ENCODE measurements at places on chromosomes 12 and 14.

- ATAC-seq: no peak
Measured at GRCh38 chr14:100582496-100583165, 4.6 kb downstream of the BEGAIN start.

GRCh38 chr14:74574090-74574433, 38.0 kb downstream of the LTBP2 start:
- ATAC-seq: no peak

DNA sequence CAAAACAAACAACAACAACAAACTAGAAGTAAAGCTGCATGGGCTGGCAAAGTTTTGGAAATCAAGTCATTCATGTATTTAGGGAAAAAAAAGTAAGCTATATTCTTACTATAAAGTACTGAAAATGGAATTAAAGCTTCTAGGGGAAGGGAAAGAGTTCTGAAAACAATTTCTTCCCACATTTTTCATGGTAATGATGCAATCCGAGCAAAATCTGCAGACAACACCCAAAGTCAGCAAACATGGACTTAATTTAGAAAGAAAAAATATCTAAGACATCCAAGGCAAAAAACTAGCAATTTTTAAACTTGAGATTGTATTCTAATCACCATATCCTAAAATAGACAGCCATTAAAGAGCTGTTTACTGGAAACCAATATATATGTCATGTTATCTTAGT, 86.3 kb downstream of the LRP6 start:
- ATAC-seq: no peak

DNA sequence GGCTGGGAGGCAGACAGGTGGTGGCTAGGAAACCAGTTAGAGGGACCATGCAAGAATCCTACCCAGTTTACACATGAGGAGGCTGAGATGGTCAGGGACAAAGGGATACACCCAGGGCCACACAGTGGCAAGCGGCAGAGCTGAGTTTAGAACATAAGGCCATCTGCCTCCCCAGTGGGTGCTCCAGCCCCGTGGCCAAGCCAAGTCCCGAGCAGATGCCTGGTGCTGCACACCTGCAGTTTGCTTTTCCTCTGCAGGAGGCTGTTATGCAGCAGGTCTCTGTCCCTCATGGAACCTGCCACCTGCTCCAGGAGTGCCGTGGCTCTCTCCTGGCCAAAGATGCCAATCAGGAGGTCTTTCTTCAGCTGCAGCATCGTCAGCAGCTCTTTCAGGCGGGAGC, 70.8 kb downstream of the SYNE3 start:
- no peak for ATAC-seq

DNA sequence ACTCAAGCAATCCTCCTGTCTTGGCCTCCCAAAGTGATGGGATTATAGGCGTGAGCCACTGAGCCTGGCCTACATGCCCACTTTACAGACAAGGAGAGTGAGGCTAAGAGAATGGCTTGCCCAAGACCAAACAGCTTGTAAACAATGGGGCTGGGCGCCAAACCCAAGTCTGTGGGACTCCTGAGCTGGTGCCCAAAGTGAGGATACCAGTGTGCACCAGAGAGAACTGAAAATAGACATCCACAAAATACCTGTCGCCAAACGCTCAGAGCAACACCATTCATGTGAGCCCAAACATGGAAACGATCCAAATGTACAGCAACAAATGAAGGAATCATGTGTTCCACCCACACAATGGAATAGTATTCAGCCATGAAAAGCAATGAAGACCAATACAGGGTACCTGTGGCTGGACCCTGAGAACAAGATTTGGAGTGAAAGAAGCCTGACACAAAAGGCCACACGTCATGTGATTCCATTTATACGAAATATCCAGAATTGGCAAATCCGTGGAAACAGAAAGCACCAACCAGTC, 38.2 kb downstream of the CCNK start:
- no peak for ATAC-seq

DNA sequence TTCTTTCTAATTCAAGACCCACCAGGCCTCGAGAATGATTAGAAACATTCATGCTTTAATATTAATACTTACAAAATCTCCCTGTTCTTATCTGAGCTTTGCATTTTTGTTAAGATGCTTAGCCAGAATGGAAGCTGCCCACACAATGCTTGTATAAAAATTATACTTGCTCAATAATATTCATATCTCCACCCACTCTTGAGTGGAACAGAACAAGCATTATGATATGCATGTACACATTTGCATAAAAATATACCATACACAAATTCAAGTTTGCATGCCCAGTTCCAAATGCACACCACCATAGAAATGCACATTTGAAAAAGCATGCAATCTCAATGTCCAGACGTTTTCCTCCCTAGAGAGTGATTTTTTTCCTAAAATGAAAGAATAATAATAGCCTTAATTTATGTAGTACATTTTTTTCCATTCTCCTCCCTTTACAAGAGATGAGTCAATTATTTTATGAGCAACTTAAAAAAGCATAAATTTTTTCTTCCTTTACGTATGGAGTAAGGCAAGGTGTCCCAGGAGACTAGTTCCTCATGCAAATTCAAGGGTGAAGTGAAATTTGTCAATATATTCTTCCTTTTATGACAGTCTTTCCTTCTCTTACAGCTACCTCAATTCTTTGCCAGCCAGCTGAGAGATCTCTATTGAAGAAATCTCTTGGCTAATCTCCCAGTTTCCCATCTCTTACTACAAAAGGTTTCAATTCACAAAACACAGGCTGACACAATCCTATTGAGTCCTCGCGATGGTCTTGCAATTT, 313.1 kb upstream of the GARIN6 start:
- no peak for ATAC-seq

- ATAC-seq: no peak
Measured at GRCh38 chr14:68016255-68016914, 196.8 kb downstream of the RAD51B start.

DNA sequence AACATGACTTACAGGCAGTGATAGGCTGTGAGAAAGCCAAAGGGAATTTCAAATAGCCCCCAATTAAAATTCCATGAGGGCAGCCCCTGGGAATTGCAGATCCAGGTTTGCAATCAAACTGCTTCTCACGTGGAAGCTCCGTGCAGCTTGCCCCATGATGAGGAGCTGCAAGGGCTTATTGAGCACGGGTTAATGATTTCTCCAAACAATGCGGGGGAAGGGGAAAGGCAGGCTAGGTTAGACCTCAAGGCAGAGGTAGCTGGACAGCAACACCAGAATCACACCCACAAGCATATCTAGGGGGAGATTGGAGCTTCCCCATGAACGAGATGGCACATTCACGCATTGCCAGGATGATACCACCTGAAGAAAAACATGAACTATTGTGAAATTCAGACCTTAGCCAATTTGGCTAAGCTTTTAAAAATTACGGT, 5.0 kb upstream of the DUSP6 start:
- no peak for ATAC-seq

DNA sequence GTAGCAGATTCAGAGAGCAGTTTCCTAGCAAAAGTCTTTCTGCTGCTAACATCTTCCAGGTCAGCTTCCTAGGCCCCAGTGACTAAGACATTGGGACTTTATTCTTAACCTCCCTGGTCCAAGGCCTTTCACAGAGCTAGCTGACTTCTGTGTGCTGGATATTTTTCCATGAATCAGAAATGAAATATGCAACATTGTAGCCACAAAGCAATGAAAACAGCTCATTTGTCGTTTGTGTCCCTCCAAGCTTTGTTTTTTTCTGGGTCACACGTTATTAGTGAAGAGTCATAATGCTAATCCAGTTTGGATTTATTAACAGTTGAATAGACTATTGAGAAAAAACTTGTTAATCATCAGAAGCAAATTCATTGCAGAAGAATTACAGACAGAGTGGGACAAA, 82.4 kb downstream of the ARF6 start:
- peak; percentile 19 for ATAC-seq

DNA sequence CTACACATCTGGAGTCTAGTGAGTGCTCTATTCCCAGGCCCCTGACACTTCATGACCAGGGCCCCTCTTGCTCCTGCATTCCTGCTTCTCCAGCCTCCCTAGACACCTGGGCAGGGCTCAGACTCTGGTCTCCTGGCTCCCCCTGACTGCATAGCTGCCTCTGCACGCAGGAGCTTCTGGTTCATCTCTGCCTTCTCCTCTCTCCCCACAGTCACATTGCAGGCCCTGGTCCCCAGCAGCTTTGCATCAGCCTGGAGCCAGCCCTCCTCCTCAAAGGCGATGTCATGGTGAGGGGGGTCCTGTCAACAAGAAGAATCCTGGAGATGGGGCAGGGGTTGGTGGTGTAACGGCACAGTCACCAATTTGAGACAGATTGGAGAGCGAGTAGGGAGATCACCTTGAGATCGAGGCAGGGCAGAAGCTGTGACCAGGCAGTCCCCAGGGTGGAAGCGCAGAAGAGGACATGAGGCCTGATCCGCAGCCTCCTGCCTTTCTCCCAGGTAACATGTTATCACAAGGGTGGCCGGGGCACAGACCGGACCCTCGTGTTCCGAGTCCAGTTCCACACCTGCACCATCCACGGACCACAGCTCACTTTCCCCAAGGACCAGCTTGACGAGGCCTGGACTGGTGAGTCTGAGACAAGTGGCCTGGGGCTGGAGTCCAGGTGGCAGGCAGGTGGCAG, 8.1 kb downstream of the TNS2 start:
- ATAC-seq: no peak

DNA sequence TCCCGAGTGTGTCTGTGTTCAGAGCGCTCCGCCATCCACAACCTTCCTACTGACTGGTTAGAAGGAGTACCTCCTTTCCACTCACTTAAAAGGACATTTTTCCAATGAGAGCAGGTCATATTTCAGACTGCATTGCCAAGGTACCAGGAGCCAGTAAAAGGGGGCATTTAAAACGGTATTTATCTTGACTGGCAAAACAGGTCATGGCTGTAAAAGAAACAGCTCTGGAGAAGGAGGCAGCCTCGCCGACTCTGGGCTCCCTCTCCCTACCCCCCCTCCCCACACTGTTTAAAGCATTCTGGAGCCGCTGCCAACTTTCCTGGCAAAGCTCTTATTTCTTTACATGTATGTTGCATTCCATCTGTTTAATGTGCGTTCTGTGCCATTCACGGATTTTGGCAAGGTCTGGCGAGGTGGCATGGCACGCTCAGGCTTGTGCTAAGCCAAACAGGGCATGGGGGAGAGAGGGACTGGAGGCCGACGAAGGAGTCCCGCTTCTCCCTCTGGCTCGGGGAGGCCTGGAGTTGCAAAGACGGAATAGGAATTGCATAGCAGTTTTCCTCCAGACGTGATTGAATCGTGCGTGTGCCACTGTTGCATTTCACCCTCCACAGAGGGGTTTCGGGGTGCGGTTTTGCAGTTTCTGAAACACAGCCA, 41.2 kb upstream of the MED13L start:
- ATAC-seq: peak; percentile 18

DNA sequence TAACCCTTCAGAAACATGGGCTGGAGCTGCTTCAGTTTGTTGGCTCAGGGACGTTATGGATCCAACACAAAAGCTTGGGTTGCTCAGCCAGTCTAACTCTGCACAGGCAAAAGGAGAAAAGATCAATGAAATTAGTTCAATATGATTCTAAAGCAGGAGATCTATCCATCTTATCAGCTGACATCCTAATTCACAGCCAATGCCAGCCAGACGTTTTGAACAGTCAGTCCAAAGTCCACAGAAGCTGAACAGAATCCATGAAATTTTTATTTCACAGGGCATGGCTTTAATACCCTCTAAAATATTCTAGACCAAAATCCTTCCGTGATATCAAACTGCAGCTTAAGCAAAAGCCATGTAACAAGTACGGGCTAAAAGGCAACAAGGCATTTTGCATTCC, 13.7 kb downstream of the NRDE2 start:
- no peak for ATAC-seq

- no peak for ATAC-seq
Measured at GRCh38 chr14:49594347-49595091, 4.2 kb upstream of the LRR1 start.

DNA sequence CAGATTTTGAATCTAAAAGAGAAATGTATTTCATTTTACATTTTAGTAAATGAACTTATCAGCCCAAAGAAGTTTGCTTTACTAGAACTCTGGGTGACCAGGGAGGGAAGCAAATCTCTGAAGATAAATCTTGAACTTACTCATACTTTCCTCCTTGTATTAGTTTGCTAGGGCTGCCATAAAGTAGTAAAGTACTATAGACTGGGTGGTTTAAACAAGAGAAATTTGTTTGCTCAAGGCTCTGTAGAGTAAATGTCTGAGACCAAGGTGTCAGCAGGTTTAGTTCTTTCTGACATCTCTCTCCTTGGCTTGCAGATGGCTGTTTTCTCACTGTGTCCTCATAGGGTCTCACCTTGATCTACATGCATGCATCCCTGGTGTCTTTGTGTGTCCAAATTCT, 926.0 kb downstream of the DIO2 start:
- no peak for ATAC-seq

DNA sequence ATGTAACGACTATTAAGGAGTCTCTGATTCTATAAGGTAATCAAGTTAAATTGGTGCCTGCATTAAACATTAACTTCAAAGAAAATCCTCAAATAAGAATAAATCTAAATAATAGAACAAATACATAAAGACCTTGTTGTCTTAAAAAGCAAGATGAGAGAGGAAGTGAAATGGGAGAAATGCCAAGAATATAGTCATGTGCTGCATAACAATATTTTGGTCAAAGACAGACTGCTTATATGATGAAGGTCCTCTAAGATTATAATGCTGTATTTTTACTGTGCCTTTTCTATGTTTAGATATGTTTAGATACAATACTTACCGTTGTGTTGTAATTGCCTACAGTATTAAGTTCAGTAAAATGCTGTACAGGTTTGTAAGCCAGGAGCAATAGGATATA, 213.6 kb downstream of the C12orf42 start:
- ATAC-seq: no peak

GRCh38 chr14:105647784-105648608, 121.6 kb downstream of the TMEM121 start:
- ATAC-seq: peak; percentile 21

GRCh38 chr12:2673966-2674810, 120.6 kb upstream of the FKBP4 start:
- ATAC-seq: no peak

GRCh38 chr14:91373591-91374254, 43.9 kb downstream of the CCDC88C start:
- no peak for ATAC-seq

- no peak for ATAC-seq
Measured at GRCh38 chr12:7793211-7793610, 4.0 kb downstream of the NANOG start.

GRCh38 chr14:63205866-63206265, 1.6 kb downstream of the RHOJ start:
- no peak for ATAC-seq

DNA sequence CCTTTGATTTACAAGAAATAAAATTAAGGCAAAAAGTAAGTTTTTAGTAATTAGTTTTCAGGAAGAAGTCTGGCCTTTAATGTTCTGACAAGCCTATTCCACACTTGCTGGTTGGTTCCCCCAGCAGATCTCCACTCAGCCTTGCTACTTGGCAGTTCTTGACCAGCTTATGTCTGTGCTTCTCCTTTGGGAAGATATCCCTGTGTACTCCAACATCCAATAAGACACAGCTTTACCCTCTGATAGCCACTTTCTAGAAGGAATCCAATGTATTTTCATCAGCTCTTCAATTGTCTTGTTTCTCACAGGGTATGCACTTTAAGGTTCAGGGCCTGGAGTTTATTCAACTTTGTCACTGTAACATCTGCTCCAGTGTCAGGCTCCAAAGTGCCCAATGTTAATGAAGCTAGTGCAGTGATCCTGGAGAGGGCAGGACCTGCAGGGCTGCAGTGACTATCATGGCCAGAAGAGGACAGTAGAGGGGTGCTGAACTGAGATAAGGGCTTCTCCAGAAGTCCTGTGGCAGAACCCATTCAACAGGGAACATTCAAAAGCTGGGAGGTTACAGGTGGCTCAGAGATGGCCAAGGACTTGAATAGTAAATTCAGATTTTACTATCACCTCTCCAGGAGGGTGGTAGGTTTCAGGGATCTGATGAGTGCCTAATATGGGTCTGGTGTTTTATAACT, 22.9 kb downstream of the JKAMP start:
- ATAC-seq: peak; percentile 82
